Activated T-cell treated with anti-CD3 and anti-CD28 coated beads, Interleukin-2, amount 50 U/mL, for 48 hours (primary cell): ENCODE measurements at places on chromosomes 16 and 17.
A peak's percentile ranks its signal among the peaks of the same experiment; 100 is the strongest.

GRCh38 chr17:50064253-50065001 lies 8.5 kb downstream of the ITGA3 start:
- no peak for DNase-seq

GRCh38 chr17:41013606-41014005 lies 4.7 kb upstream of the KRTAP3-1 start:
- no peak for DNase-seq

GRCh38 chr17:33955461-33955860 lies 299.6 kb upstream of the CCL2 start:
- no peak for DNase-seq

DNA sequence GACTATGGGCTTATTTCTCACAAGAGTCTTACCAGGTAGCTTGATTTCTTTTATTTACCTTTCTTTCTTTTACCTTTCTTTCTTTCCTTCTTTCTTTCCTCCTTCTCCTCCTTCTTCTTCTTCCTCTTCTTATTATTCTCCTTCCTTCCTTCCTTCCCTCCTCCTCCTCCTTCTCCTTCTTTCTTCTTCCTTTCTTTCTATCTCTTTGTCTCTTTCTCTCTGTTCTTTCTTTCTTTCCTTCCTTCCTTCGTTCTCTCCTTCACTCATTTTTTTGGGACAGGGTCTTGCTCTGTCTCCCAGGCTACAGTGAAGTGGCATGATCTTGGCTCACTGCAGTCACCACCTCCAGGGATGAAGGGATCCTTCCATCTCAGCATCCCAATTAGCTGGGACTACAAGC lies 363.6 kb upstream of the MAF start:
- no peak for DNase-seq

- DNase-seq: no peak
Observed at GRCh38 chr17:71974051-71974450, 146.8 kb upstream of the SOX9 start.

GRCh38 chr17:29582772-29583171 lies 6.7 kb downstream of the GIT1 start:
- no peak for DNase-seq

DNA sequence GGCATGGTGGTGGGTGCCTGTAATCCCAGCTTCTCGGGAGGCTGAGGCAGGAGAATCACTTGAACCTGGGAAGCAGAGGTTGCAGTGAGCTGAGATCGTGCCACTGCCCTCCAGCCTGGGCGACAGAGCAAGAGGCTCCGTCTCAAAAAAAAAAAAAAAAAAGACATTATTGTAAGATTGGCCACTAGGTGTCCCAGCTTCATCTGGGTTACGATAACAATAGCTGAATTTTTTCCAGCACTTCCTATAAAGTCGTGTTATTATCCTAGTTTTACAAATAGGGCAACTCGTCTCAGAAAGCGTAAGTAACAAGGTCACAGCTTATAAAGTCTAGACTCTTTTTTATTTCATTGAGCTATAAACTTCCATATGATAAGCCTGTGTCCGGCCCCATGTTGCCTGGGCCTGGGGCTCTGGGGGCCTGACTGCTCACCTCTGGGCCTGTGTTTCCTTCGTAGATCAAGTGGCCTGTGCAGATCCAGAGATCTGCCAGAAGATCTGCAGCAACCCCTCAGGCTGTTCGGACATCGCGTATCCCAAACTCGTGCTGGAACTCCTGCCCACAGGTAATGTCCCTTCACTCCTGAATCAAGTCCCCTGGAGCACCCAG lies 60.5 kb downstream of the SLC5A11 start:
- no peak for DNase-seq

GRCh38 chr16:89207993-89208392 lies 7.7 kb upstream of the SLC22A31 start:
- no peak for DNase-seq

DNA sequence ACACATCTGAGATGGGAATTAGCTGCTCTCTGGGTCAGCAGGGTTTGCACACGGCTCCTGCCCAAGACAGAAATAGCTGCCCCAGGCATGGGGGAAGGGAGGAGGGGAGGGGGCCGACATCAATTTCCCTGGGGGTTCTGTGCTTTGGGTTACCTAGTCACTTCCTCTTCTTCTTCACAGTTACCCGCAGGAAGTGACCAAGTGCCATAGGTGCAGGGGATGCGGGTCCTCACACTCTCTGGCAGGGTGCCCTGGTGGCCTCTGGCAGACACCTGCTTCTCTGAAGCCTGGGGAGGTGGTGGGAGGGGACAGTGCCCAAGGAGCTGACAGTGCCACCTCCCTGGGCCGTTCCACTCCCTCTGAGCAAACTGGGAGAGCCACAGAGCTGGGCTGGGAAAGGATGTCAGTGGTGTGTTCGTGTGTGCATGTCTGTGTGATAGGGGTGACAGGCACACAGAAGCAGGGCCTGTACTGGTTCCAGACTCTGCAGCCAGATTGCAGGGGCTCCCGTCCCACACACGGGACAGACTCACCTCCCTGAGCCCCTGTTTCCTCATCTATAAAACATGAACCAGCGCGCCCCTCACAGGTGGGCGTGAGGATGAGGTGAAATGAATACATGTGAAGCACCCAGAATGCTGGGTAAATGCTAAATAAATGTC lies 18.2 kb downstream of the SCN4A start:
- DNase-seq: peak; percentile 51

- no peak for DNase-seq
Observed at GRCh38 chr16:58039829-58040495, 14.4 kb downstream of the MMP15 start.

DNA sequence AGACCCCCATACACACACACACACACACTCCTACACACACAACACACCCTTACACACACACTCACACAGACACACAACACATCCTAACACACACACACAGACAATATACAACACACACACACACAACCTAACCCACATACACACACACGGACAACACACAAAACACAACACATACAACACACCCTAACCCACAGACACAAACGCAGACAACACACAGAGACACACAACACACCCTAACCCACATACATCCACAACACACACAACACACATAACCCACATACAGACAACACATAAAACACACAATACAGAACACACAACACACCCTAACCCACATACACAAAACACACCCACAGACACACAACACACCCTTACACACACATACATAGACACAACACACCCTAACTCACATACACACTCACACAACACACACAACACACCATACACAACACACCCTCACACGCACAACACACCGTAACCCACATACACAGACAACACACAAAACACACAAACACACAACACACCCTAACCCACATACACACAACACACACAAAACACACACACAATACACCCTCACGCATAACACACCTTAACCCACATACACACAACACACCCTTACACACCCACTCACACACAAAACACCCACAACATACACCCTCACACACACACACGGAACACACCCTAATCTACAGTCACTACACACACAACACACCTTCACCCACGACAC lies 4.4 kb downstream of the ASGR1 start:
- DNase-seq: no peak

DNA sequence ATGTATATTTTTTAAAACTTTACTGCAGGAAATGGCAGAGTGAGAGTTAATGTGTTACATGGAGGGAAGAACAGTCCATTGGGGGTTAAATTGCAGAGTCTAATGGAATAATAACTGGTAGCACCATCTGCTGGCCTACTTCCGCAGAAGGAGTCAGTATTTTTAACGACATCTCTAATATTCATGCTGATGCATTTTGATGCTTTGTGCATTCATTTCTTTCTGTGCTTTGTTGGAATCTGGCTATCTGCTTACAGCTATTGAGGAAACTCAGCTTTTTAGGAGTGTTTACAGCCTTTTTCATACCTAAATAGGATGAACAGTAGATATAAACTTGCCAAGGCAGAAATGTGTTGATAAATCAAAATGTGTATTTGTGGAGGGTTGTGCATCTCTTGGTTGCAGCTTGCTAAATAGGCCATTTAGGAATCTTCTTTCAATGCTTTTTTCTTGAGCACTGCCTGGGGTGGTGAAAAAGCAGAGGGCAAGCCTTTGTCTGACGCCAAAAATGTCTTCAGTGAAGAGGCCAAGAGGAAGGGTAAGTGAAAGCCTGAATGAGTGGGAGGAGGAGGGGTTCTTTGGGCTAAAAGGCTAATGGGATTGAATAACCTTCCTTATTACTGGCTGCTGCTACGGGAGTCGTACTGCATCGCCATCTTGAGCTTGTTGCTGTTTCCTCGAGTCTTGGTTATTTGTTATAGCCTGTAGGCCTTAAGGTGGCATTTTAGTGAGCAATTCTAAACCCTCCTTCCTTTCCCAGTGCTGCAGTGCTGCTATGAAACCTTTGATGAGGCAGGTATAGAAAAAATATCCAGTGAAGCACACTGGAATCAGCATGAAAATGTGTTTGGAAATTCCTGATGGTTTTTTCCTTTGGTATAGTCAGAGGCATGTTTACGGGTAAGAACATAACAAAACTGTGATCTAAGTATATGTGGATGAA lies 153.3 kb downstream of the CHD9 start:
- no peak for DNase-seq

DNA sequence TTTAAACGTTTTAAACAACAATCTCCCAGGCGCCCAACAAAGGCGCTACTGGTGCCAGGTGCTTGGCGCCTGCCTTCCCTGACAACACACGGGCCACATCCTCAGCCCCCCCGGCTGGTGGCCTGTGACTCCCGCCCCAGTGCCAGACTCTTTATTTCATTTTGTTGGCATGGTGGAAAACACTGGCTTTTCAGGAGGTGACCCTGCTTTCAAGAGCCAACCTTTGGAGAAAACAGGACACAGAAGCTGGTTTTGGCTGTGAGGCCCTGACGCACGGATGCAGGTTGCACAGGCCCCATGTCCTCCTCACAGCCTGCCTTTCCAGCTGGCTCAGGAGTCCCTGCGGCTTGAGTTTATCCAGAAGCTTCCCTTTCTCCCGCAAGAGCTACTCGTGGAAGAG lies 100.0 kb downstream of the METRNL start:
- DNase-seq: no peak

DNA sequence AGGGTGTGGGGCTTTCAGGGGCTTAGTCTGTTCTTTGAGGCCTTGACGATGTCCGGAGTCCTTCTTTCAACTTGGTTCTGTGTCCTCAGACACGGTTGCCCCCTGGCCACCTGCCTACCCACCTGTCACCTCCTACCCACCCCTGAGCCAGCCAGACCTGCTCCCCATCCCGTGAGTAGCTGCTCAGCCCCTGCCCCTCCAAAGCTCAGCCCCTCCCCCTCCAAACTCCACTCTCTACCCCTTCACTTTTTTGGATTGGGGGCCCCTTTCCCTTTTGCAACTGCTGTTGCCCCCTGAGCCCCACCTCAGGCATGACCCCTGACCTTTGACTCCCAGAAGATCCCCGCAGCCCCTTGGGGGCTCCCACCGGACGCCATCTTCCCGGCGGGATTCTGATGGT lies 1.2 kb downstream of the LAT start:
- DNase-seq: peak; percentile 36

GRCh38 chr16:64866021-64866420 lies 255.8 kb downstream of the CDH11 start:
- DNase-seq: no peak

DNA sequence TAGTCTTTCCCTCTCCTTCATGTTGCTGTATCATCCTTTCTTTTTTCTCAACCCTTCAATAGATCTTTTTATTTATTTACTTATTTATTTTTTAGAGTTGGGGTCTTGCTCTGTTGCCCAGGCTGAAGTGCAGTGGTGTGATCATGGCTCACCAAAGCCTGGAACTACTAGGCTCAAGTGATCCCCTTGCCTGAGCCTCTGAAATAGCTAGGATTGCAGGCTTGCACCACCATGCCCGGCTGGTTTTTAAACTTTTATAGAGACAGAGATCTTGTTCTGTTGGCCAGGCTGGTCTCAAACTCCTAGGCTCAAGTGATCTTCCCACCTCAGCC lies 51.7 kb downstream of the SNX29 start:
- DNase-seq: no peak

DNA sequence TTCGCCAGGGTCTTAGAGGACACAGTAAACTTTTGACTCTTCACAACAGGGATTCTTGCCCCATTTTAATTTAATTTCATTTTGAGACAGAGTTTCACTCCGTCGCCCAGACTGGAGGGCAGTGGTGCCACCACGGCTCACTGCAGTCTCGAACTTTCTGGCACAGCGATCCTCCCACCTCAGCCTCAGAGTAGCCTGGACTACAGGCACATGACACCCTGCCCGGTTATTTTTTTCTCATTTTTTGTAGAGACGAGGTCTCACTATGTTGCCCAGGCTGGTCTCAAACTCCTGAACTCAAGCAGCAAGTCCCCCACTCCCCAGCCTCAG lies 329 bp upstream of the NLE1 start:
- DNase-seq: no peak

DNA sequence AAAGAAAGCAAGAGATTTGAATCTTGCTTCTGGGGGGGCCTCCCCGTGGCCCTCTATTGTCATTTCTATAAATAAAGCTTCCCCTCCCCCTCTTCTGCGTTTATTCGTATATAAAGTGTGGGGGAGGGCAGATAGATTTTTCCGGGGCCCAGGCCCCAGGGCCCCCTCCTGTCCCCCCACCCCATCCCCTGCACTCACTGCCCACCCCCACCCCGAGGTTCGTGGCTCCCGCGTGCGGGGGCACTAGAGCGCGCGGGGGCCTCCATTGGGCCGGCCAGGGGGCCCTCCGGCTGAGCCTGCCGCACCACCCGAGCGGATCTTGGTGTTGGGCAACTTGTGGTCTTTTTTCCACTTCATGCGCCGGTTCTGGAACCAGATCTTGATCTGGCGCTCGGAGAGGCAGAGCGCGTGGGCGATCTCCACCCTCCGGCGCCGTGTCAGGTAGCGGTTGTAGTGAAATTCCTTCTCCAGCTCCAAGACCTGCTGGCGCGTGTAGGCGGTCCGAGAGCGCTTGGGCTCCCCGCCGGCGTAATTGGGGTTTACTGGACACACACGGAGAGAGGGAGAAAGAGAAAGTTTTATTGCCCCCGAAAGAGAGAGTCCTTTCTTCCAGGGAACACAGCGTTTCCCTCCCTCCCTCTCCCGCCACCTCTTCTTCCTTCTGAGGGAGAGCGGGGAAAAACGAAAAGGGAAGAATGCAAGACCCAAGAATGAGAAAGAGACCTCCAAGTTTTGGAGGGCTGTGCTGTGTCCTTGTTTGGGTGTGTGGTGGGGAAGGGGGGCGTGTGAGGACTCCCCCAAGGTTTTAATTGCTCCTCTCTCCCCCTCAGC lies 1.5 kb downstream of the HOXB4 start:
- no peak for DNase-seq

- DNase-seq: no peak
Observed at GRCh38 chr16:3098459-3099394, at the start of gene ZSCAN10. TSS of gene ZSCAN10 (minus strand) at chr16:3099294. CDS start at chr16:3092937, 6,357 bp downstream.

- DNase-seq: no peak
Observed at GRCh38 chr16:27780468-27781194, 230.7 kb downstream of the KATNIP start.
